ENCODE measurements at places on chromosomes 13 and 19. TPM values are rescaled to one million over a fixed set of nuclear protein-coding genes. Genes with fewer than 3 reads are reported as not detected.
A peak's percentile ranks its signal among the peaks of the same experiment; 100 is the strongest.

The SOX1 gene
- not detected for total RNA-seq

The CFD gene
- total RNA-seq = 153 TPM

The SPRYD7 gene
- total RNA-seq = 14.6 TPM

The PTH2 gene
- not detected for total RNA-seq

DNA sequence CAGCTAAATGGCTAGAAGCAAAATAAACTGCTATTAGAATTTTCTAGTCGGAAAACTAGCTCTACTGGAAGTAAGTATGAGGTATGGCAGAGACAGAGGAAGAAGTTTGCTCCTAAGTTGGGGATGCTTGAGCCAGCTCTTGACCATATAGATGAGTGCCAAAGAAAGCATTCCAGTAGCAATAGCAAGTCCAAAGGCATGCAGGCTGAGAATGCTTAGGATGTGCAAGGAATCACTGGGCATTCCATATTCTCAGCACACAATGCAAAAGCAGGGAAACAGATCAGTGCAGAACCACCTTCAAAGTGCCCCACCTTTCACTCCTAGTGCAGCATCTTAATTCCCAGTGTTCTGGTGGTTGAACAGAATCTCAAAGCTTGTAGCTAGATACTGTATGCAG, 32.9 kb downstream of the SERTM1 start:
- no peaks in the 10 kb centered on the region for H3K4me1 ChIP-seq
- H3K4me3 ChIP-seq = no peak overlapping the region
- H3K36me3 ChIP-seq = no peaks in the 10 kb centered on the region
- H3K27ac ChIP-seq = no peak overlapping the region
- DNase-seq = no peak

- no peak for DNase-seq
- H3K27ac ChIP-seq = no peak overlapping the region
- no peak overlapping the region for H3K4me3 ChIP-seq
- no peaks in the 10 kb centered on the region for H3K36me3 ChIP-seq
These were observed 356.1 kb downstream of the FGF14 start for GRCh38 chr13:102045731-102046130.

- H3K4me3 ChIP-seq = no peak overlapping the region
- H3K27me3 ChIP-seq = peaks cover 41% of the 10 kb centered on the region
- H3K36me3 ChIP-seq = no peaks in the 10 kb centered on the region
- no peaks in the 10 kb centered on the region for H3K4me1 ChIP-seq
- no peak for DNase-seq
These were observed 89.8 kb upstream of the SOX1 start for GRCh38 chr13:111977179-111977506.

GRCh38 chr19:35458731-35459391, 10.8 kb downstream of the FFAR2 start:
- no peaks in the 10 kb centered on the region for H3K27me3 ChIP-seq
- H3K27ac ChIP-seq = no peak overlapping the region
- peaks cover 40% of the 10 kb centered on the region for H3K4me1 ChIP-seq

GRCh38 chr19:33740811-33741396, 55.8 kb upstream of the KCTD15 start:
- DNase-seq = peak; percentile 46
- H3K36me3 ChIP-seq = no peaks in the 10 kb centered on the region
- H3K4me3 ChIP-seq = no peak overlapping the region
- H3K4me1 ChIP-seq = no peaks in the 10 kb centered on the region

- H3K27ac ChIP-seq = no peak overlapping the region
- H3K27me3 ChIP-seq = no peaks in the 10 kb centered on the region
- no peaks in the 10 kb centered on the region for H3K4me1 ChIP-seq
- H3K36me3 ChIP-seq = no peaks in the 10 kb centered on the region
- H3K4me3 ChIP-seq = no peak overlapping the region
- DNase-seq = no peak
These were observed 47.2 kb downstream of the GPR12 start for GRCh38 chr13:26713341-26713740.

DNA sequence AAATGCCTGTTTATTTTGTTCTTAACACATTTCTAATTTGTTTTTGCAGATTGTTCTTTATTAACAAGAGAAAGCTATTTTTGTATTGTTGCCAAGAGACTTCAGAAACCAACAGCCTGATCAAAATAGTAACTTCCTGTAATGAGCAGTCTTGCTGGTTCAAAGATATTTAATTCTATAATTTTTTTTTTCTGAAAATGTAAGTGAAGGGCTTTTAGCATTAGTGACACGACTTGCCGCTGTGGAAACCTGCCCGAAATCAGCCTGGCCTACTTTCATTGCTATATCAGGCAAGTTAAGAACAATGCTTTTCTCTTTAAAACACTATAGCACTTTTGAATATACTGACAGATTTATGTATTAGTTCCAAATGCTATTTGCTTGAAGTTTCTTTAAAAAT, 374.3 kb downstream of the EFNB2 start:
- H3K27me3 ChIP-seq = no peaks in the 10 kb centered on the region
- H3K4me3 ChIP-seq = no peak overlapping the region
- no peak overlapping the region for H3K27ac ChIP-seq
- DNase-seq = no peak
- H3K4me1 ChIP-seq = peaks cover 10% of the 10 kb centered on the region
- H3K36me3 ChIP-seq = no peaks in the 10 kb centered on the region
